Fibroblast of villous mesenchyme (primary cell): ENCODE measurements at places on chromosomes 4 and X.
A peak's percentile ranks its signal among the peaks of the same experiment; 100 is the strongest.

DNA sequence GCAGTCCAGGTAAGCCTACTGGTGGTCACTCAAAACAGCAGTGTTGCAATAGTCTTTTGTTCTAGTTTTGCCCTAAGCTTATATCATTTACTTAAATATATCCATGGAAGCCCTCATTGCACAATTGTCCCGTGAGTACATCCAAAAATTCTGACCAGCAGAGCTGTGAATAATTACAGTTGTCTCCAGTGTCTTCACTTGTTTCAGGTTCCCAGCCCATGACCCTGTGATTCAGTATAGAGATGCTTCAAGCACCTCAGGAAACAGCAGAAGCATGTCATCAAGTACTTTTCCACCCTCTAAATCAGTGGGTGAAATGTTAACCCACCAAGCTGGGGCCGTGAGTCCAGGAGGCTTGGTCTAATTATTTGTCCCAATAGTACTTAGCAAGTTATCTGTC lies 214.9 kb upstream of the RPS6KA3 start:
- no peak for DNase-seq

GRCh38 chr4:635851-636627 lies 10.7 kb downstream of the PDE6B start:
- no peak for DNase-seq

DNA sequence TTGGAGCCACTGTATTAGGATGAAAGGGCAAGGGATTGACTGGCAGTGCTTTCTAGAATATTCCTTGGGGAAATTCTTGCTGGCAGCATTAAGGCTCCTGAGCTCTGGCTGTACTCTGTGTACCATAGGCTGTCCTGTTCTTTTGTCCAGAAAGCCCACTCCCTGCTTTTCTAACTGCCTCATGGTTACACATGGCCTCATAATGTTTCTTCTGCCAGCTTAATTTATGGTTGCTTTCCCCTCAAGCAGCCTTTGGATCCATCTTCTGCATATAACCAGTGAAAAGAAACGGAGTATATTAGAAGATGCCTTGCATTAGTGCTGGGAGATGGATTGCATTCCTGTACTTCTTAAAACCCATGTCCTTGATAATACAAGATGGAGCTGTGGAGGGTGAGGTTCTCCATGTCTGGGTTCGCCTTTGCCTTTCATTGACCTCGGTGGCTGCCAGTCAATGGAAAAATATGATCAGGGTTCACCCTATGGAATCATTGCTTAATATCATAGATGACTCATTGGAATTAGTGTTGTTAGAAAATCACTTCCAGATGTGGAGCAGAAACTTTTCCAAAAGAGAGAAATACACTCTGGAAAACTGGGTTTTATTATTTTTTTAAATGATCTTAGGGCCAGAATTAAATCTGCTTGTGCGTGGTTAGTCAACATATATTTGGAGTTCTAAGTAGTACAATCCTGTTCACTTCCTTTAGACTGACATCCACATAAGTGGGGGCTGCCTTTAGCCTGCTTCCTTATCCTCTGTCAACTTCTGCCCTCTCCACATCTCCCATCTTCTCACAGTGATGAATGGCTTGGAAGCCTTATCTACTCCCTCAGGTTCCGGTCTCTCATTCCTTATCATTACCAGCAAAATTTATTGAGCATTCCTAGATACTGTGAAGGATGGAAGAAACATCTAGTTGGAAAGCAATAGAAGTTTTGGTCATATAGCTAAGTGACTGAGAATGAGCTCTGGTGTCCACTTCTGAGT lies 24.9 kb downstream of the DOCK11 start:
- DNase-seq, result peak; percentile 78

DNA sequence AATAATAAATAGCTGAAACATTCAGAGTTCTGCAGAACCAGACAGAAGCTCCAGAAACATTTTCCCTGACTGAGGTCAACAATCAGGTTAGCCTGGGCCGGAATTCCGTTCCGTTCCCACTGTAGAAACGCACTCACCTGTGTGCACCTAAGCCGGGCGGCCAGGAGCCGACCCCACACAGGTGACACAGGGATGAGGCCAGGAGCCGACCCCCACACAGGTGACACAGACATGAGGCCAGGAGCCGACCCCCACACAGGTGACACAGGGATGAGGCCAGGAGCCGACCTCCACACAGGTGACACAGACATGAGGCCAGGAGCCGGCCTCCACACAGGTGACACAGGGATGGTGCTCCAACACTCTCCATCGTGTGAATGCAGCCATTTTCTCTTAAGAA lies 21.9 kb downstream of the FAT1 start:
- no peak for DNase-seq

- no peak for DNase-seq
Measured at GRCh38 chr4:174036576-174036975, 246.9 kb downstream of the FBXO8 start.

DNA sequence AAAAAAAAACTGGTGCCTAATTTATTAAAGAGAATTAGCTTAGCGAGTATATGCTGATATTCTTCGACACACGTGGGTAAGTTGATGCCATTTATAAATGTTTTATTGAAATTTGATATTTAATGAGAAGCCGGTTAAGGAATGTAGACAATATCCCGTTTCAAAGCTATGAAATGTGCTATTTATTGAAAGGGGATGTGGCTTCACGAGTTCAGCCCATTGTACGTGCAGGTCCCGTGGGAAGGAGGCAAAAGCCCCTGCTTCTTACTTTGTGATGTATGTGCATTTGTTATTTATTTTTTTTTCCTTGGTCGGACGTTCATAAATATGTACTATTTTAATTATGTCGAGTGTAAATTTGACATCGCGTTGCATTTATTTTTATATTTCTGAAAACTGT lies 20.2 kb downstream of the SHOX start:
- DNase-seq, result no peak

DNA sequence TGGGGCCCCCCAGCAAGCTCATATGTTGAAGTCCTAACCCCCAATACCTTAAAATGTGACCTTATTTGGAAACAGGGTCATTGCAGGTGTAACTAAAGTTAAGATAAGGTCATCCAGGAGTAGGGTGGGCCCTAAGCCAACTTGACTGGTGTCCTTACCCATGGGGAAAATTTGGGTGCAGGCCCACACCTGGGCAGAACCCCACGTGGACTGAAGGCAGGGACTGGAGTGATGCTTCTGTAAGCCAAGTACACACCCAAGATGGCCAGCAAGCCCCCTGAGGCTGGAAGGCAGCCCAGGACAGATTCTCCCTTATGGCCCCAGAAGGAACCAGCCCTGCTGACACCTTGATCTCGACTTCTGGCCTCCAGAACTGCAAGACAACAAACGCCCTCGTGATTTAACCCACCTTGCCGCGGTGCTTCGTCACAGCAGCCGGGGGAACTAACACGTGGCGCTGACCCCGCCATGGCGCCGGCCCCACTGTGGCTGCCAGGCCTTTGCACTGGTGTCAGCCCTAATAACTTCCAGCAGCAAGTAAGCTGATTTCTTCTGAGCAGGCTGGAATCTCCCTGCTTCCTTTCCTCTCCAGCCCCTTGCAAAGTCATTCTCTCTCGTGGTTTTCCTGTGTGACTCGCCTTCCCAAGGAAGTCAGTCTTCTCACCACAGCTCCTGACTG lies 23.2 kb upstream of the MXD4 start:
- peak; percentile 27 for DNase-seq

DNA sequence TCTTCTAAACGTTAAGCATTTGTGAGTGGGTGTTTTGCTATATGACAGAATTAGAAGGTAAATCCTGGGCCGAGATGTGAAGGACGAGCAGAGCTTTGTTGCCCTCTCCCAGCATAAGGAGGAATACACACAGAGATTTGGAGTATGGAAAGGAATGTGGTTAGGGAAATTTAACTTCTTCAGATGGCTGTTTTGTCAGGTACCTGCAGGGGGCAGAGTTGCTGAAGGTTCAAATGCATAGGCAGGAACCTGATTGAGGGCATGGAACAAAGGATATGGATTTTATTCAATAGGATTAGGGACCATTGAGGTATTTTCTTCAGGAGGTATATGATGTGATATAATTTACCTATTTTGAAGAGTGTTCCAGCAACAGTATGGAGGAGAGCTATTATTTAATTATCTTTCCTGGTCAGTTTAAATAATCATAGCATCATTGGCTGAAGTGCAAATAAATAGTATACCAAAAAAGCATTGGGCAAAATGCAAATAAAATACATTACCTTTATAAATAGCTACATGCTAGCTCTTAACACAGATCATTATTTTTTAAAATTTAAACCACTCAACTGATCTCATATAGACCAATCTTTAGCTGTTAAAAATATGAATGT lies 143.6 kb downstream of the SLIT2 start:
- peak; percentile 32 for DNase-seq

- no peak for DNase-seq
Measured at GRCh38 chrX:37599729-37600128, 28.3 kb downstream of the LANCL3 start.

- DNase-seq, result no peak
Measured at GRCh38 chrX:116172976-116173375, 2.4 kb downstream of the AGTR2 start.

- peak; percentile 12 for DNase-seq
Measured at GRCh38 chrX:52983321-52984000, 25.1 kb upstream of the FAM156A start.

DNA sequence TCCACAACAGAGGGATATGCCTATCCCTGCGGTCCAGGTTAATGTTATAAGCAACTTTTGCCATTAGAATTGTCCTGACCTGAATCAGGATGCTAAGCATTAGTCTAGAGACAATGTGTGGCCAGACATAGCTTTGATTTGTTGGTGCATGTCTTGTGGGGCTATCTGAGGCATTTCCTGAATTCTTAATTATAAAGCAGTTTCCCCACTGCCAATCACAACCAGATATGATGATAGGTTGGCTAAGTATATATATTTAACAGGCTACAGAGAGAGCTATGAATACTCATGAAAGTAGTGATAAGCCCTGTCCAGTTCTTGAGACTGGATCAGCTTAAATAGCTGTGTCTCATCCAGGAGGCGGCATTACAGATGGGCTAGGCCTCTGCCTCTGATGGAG lies 37.8 kb upstream of the ZNF81 start:
- DNase-seq, result no peak

- DNase-seq, result no peak
Measured at GRCh38 chr4:154478128-154478527, 13.5 kb downstream of the DCHS2 start.

GRCh38 chr4:182394181-182394580 lies 151.0 kb downstream of the TENM3 start:
- DNase-seq, result no peak

DNA sequence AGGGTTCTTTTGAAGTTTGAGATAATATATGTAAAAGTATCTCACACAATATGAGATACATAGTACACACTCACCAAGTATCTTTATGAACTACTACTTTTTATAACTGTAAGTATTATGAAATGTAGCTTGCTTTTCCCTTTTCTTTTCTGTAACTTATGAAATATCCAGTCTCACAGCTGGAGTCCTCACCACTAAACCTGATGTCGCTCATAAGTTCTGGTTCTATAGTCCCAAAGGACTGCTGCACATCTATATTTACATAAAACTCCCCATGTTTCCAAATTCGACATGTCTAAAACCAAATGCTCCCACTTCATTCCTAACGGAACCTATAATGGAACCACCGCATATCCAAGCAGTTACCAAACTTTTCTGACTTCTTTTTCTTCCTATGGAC lies 186.5 kb upstream of the SLC7A11 start:
- no peak for DNase-seq
